ENCODE measurements at places on chromosomes 3 and 15.
A peak's percentile ranks its signal among the peaks of the same experiment; 100 is the strongest.

DNA sequence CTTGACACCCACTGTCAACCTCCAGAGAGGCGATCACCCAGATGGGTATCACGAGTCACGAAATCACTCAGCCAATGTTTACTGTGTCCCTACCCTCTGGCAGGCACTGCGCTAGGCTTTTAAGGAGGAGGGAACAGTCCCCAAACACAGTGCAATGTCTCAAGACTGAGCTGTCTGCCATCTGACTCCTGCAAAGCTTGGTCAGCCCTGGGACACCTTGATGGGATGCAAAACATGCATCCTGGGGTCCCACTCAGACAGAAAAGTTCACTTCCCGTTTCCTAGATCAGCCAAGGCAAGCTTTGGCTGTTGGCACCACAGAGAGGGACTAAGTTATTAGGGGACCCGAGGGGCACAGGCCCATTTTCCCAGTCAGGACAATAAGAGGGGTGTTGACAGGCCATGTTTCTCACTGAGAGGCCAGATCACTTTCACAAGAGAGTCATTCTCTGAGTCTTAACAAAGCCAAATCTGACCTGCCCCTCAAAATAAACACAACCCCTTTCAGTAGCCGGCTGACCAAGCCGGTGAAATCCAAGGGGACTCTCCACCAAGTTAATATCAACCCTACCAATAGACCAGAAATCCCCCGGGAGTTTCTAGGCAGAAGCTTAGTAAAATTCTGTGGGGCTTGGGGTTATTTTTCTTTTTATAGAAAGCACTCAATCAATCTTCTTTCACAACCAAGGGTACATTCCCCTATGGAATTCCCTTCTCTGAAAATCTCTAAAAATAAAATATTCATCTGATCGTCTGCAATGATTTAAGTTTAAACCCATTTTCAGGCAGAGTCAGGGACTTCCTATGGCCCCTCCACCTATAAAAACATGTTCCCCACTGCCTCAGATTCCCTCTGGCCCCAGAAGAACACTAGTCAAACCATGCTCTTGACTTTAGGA is 3.5 kb downstream of the RFTN1 start:
- no peak for DNase-seq

GRCh38 chr3:85360742-85361387 is 402.1 kb downstream of the CADM2 start:
- DNase-seq = peak; percentile 35

DNA sequence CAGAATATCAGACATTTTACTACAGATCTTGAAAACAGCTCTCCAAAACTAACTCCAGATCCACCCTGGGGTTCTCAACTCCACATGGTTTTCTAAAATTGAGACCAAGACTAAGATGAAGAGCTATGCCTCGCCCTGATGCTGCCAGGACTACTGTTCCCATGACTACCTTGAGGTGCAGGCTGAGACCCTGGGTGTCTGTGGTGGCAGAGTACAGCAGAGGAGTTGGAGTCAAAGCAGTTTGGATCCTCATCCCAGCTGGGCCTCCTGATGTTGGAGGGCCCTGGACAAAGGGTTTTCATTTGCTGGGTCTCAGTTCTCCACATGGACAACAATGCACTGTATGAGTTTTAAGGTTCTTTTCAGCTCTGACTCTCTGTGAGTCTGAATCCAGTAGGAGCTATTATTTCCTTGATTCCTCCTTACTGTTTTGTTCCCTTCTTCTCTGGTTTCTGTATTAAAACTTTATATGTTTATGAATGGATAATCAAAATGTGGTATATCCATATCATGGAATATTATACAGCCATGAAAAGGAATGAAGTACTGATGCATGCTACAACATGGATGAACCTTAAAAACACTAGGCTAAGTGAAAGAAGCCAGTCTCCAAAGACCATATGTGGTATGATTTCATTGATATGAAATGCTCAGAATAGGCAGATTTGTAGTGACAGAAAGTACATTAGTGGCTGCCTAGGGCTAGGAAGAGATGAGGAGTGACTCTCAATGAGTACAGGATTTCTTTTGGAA is 93.0 kb downstream of the CPN2 start:
- DNase-seq = no peak

DNA sequence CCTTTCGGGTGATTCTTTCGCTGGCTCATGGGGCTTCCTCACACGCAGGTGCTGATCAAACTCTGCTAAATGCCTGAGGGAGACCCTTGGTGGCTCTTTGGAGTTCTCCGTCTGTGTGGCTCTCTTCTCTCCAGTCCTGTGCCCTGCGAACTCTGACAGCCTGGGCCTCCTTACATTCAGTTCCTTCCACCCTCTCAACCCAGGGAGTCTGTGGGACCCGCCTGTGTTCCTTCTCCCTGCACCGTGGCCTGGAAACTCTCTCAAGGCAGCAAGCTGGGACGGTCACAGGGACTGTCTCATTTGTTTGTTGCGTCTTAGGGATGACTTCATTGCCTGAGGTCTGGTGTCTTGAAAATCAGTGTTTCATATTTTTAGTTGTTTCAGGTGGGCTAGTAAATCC is 37.0 kb upstream of the CORO2B start:
- no peak for DNase-seq

DNA sequence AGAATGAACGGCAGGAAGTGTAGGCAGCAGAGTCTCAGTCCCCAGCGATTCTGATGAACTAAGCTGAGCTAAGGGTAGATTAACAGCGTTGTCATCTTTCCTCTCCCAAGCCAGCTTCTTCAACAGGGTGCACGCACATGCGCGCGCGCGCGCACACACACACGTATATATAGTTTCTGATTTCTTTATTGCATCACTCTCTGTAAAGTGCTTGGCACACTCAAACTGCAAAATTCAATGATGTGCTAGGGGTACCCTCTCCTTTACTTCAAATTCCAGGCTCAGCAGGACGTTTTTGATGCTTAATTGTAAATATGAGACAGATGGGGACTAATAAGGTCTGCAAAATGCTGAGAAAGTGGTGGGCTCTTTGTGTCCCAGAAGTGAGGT is 26.1 kb upstream of the VPS8 start:
- DNase-seq = no peak

DNA sequence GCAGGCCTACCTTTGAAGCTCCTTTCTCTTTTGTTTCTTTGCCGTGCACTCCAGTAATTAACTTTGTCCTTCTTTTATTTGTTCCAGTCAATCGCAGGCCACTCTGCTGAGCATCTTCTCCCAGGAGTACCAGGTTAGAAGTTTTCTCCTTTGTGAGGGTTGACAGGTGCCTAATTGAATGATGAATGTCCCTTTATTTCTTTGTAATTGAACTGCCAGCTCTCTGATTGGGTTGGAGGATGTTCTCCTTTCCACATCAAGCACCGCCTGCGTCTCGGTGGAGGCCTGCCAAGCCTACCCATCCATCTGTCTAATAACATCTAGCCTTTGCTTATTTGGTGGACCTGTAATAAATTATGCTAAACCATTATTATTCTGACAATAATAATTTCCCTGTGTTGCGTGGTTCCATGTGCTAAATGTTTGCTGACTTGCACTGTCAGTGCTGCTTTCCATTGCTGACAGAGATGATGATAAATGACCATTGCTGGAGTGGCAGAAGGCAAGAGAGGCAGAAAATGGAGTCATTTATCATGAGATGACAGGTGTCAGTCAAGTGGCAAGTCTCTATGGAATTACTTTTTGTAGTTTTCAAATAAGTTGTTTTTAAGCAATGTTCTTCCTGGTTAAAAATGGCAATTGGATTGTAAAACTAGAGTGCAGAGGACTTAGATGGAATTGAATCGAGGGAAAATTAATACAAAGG is 64.9 kb downstream of the CDIN1 start:
- DNase-seq = no peak

- no peak for DNase-seq
Observed at GRCh38 chr15:38690216-38690615, 125.6 kb upstream of the RASGRP1 start.

GRCh38 chr3:43210049-43211027 is 76.0 kb upstream of the SNRK start:
- DNase-seq = no peak

DNA sequence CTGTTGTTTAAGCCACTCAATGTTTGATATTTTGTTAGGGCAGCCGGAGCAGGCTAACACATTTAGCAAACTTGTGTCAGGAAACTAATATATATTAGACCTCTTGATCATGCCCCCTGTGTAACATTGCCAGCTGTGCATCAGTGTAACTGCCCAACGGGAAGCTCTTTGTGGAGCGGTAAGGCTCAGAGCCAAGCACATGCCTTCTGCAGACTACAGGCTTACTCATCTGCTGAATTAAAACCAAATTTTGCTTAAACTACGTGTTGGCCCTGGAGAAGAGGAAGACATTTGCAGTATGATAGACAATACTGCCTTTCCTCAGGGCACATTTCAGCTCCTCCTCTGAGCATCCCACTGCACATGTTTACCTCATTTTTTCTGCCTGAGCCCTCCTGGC is 50.5 kb upstream of the KCNMB2 start:
- no peak for DNase-seq

DNA sequence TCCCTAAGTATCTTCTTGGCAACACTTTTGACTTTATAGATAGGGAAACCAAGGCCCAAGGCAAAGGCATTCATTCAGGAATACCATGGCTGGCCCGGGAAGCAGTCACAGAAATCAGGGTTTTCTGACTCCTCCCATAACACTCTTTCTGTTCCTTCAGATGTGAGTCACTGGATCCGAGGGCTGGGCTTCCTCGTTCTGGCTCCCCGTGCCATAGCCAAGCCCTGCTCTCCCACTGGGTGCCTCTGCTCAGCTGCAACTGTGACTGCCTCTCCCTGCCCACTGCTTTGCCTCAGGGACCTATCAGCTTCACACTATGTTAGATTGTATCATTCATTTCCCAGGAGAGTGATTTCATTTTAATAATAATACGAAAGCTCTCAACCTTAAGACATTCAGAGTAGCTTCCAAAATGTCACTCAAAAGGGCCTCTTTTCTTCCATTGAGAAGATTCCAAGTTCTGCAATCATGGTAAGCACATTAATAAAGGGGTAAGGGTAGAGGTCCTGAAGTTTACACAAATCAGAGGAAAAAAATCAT is 50.2 kb downstream of the GABRB3 start:
- DNase-seq = no peak

- peak; percentile 78 for DNase-seq
Observed at GRCh38 chr15:91853511-91853947, at the start of gene SLCO3A1. TSS of gene SLCO3A1 (plus strand) at chr15:91853708.

DNA sequence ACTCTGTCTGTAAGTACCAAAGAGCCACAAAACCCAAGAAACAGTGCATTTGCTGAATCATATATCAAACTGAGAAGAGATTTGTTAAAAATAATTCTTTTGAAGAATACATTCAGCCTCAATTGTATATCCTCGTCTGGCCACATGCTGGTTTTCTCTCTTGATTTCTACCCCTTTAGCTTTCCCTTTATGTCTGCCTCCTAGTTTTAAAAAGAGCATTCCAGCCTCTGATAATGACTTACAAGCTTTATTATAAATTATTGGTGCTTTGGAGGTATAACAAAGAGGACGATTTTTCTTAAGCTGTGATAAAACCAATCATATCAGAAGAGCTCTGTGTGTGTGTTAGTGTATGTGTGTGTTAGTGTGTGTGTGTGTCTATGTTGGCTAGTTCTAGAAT is 70.4 kb upstream of the ROBO2 start:
- DNase-seq = no peak

GRCh38 chr3:141784531-141784930 is 21.3 kb downstream of the GRK7 start:
- no peak for DNase-seq

GRCh38 chr3:156246961-156247725 is 126.8 kb downstream of the KCNAB1 start:
- no peak for DNase-seq

GRCh38 chr15:49055630-49056029 is 9.4 kb upstream of the SECISBP2L start:
- DNase-seq = no peak

GRCh38 chr15:34620142-34620541 is 36.7 kb upstream of the GOLGA8B start:
- no peak for DNase-seq

GRCh38 chr15:52256366-52256765 is 39.2 kb downstream of the MYO5C start:
- peak; percentile 82 for DNase-seq

- no peak for DNase-seq
Observed at GRCh38 chr3:186236357-186237020, 125.5 kb downstream of the DGKG start.

GRCh38 chr3:172461530-172462138 is 13.4 kb upstream of the GHSR start:
- no peak for DNase-seq

DNA sequence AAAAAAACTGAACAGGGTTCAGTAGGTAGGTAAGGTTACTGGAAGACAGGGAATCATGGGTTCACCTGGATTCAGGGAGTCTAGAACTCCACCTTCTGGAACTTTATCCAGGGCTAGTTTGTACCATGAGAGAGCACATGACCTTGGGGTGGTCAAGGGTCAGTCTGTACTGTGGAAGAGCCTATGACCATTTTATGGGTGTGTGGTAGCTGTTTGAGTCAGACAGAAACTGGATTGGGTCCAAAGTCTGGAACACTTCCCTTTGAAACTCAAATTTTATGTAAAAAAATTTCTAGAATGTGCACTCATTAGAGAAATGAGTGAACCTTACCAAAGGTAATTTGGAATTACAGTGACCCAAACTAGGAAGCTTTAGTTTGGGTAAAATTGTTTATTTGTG is 486.0 kb upstream of the AGTR1 start:
- no peak for DNase-seq

GRCh38 chr3:157074981-157075380 is 85.0 kb downstream of the CCNL1 start:
- DNase-seq = no peak

DNA sequence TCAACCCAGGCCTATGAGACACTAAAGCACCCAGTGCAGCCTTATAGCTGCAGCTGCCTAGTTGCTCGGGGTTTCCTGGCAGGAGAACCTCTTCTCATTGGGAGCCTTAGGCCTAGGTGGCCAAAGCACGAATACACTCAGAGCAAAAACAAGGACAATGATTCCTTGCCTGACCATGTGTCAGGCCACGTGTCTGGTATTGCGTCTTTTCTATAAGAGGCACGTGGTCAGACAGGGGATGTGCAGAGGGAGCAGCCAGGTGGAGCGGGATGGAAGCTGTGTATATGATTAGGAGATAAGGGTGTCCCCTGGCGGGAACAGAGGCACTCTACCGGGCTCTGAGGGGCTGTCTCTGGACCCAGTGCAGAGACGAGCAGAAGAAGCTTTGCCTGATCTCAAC is 26.4 kb downstream of the SLC22A14 start:
- no peak for DNase-seq

DNA sequence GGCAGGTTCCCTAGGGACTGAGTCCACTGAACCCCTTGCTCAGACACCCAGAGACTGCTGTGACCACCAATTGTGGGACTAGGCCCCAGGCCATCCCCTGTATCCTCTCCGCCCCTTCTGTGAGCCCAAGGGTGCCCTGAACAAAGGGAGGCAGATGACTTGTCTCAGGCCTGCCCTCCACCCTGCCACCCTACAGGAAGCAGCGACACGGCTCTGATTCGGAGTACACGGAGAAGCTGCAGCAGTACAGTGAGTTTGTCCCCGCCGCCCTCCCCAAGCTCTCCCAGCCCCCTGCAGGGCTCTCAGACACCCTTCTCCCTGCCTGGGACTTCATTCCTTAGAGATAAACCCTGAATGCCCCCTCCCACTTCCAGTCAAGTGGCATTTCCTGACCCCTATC is 16.6 kb downstream of the EPHB3 start:
- DNase-seq = no peak

Data from adrenal gland (tissue), 19 donors.